Mesothelial cell of epicardium (in vitro differentiated cells): ENCODE measurements at places on chromosomes 1 and 21. TPM values are rescaled to one million over a fixed set of nuclear protein-coding genes. Genes with fewer than 3 reads are reported as not detected.

DNA sequence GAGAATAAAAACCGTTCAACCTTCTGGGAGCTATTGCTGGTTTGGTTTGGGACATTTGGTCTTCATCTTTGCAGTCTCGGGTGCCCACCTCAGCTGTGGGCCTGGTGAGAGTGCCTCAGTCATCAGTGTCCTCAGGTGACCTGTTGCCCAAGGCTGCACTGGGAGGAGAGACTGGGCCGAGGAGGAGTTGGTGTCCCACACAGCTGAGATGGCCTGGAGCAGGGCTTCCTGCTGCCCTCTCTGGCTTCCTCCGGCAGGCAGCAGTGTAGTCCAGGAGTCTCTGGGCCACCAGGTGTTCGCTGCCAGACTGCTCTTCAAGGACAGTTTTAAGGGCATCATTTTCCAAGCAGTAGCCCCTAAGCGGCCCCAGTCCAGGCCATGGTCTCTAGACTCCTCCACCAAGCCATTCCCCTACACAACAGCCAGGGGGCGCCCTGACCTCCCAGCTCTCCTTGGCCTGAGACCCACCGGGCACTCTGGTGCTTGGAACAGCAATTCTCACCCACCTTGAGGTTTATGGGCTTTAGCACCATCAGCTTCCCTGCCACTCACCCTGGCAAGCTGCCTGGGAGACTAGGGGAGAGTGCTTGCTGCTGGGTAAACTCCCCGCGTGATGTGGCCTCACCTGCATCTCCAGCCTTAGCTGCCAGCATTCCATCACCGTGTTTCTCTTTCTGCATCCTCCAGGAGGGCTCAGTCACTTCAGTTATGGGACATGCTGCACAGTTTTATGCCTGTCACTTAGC lies 9.1 kb upstream of the SYTL1 start:
- no peak for DNase-seq

GRCh38 chr1:17529381-17529780 lies 10.1 kb upstream of the ARHGEF10L start:
- no peak for DNase-seq

The KLHDC8A gene
- 0.51 to 1.2 TPM (median 0.79 TPM) in 3 replicates for total RNA-seq

DNA sequence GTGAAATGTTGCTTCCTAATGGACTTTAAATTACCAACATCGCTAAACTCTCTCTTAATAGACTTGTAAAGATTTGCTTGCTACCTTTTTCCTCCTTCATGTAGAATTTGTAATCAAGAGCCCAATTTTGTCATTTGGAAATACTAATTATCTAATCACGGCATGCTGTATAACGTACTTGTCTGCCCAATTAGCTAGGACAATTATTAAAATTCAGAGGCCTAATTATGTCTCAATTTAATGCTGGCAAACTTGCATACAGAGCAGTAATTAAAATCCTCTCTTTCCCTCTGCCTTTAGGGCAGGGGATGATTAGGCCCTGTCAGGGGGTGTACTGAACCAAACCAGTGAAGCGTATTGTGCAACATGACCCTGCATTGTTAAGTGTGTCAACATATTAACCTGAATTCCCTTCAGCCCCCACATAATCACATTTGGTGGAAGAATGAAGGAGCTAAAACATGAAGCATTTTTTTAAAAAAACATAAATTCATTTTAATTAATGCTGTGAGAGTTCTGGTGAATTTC lies 137.4 kb upstream of the BARHL2 start:
- no peak for DNase-seq

DNA sequence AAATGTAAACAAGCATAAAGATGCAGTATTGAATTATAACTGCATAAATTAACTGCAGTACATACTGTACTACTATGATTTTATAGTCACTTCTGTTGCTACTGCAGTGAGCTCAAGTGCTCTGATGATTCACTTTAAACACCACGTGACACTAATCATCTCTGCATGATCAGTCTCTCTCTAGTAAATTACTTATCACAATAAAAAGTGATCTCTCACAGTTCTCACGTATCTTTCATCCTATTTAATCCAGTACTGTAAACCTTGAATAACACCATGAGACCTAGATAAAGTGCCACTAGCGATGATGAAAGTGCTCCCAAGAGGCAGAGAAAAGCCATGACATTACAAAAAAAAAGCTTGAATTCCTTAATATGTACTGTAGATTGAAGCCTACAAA lies 1242.0 kb downstream of the AMY1C start:
- DNase-seq = no peak

GRCh38 chr1:161122967-161123366 lies 5.1 kb downstream of the NIT1 start:
- DNase-seq = no peak

DNA sequence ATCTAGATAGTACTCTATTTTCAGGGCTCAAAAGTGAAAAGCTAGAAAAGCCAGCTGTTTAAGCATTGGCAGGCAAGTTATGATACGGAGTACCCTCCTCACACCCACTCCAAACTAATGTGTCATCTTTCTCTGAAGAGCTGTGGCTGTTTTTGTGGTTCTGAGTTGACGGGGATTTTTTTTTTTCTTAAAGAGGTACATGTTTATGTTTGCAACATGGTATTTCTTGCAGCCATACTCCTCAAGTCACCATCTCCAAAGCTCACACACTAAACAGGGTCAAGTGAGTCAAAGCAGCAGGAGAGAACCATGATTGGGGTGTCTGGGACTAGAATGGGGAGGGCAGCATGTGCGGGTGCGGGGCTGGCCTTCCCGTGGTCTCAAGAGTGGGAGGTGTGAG lies 347.2 kb downstream of the DISC1 start:
- DNase-seq = no peak

The CD48 gene
- total RNA-seq = 0.31 to 0.57 TPM (median 0.56 TPM) in 3 replicates

The DIRAS3 gene
- total RNA-seq = 1.6 to 2.5 TPM (median 2.0 TPM) in 3 replicates

The RIPPLY3 gene
- total RNA-seq = 0.22 to 0.54 TPM (median 0.38 TPM) in 3 replicates

- DNase-seq = no peak
These were observed 41.2 kb upstream of the CFAP298 start for GRCh38 chr21:32653326-32653901.

The BCAR3 gene
- total RNA-seq = 9.0 to 9.2 TPM (median 9.1 TPM) in 3 replicates
